ENCODE measurements at places on chromosomes 3 and 15. TPM values are rescaled to one million over a fixed set of nuclear protein-coding genes. Genes with fewer than 3 reads are reported as not detected.

GOLGA8R gene
- polyA plus RNA-seq = 2.3 TPM

PIK3R4 gene
- 24.6 TPM for polyA plus RNA-seq

KLHL6 gene
- 1.1 TPM for polyA plus RNA-seq

SLC24A5 gene
- polyA plus RNA-seq = not detected

DNA sequence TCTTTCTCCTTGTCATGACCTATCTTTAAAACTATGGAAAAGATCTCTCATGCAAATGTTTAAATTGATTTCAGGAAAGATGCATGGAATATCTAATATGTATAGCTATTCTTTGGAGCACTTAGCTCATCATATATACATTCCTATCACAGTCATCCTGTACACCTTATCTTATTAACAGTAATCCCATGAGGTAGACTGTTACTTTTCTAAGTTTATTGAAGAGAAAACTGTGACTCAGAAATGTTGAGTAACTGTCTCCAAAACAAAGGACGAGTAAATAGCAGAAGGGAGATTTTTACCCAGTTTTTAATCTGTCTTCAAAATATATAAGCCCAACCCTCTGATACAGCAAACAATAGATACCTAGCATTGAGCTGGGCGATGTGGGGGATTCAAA is 308.3 kb downstream of the GAP43 start:
- DNase-seq = no peak

DNA sequence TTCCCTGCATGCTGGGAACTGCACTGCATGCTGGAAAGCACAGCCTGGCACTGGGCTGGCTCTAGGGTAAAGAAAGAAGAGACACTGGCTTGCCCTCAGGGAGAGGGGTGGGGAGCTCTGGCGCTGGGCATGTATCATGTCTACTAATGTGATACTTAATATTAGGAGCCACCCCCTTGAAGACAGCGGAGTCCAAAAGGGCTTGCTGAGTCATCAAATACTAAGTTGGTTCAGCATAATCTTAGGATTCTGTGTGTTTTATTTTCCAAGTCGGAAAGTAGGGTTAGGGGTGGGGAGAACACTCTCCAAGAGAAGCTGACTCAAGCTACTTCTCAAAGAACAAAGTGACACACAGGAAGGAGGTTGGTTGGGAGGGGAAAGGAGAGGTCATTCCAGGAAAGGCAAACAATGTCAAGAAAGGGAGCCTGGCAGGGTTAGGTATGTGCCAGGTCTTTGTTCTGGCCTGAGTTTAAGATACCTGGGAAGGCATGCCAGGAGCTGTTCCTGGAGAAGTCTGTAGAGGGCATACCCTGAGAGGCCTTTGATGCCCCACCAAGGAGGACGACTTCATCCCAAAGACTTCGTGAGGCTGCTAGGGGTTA is 237.8 kb upstream of the NR2E3 start:
- DNase-seq = no peak

- no peak for DNase-seq
Observed at GRCh38 chr3:124924741-124925140, 9.8 kb downstream of the MUC13 start.
